ENCODE measurements at places on chromosomes 5 and 9. TPM values are rescaled to one million over a fixed set of nuclear protein-coding genes. Genes with fewer than 3 reads are reported as not detected.

Gene CARD19
- 44.4 TPM for total RNA-seq

GRCh38 chr5:150021491-150022157 is 21.1 kb downstream of the HMGXB3 start:
- H3K27me3 ChIP-seq: no peaks in the 10 kb centered on the region
- H3K4me3 ChIP-seq: no peak overlapping the region
- H3K4me1 ChIP-seq: peaks cover 15% of the 10 kb centered on the region
- DNase-seq: no peak
- peaks cover 55% of the 10 kb centered on the region for H3K36me3 ChIP-seq

DNA sequence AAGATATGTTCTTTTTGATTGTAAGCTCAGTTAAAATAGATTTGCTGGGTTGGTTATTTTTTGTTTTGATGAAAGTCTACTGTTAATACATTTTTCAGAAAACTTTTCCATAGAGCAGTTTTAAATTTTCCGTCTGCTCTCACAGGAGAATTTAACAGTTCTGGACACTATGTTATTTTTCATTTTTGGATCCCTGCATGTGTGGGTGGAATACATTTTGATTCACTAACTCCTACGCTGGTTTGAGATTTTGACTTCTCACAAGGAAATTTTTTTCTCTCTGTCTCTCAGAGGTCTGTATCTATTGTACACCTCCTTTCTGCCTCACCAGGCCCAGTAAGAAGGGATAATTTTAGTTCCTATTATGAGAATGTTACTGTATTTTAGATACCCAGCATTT is 502.4 kb downstream of the CDH10 start:
- H3K4me1 ChIP-seq: no peaks in the 10 kb centered on the region
- no peak for DNase-seq
- H3K4me3 ChIP-seq: no peak overlapping the region
- no peaks in the 10 kb centered on the region for H3K36me3 ChIP-seq

GRCh38 chr5:160494451-160494850 is 72.8 kb downstream of the PTTG1 start:
- no peak overlapping the region for H3K4me3 ChIP-seq
- H3K27me3 ChIP-seq: no peaks in the 10 kb centered on the region
- peak overlapping the region; percentile 2 for H3K27ac ChIP-seq
- peaks cover 31% of the 10 kb centered on the region for H3K4me1 ChIP-seq
- no peak for DNase-seq

Gene UGCG
- 14.2 TPM for total RNA-seq

Gene GALNT12
- 10.2 TPM for total RNA-seq

- H3K4me3 ChIP-seq: no peak overlapping the region
- no peak for DNase-seq
- H3K4me1 ChIP-seq: no peaks in the 10 kb centered on the region
- peaks cover 9% of the 10 kb centered on the region for H3K27me3 ChIP-seq
- no peak overlapping the region for H3K27ac ChIP-seq
These were observed 37.0 kb downstream of the MAMDC2 start for GRCh38 chr9:70080481-70081119.

- no peaks in the 10 kb centered on the region for H3K36me3 ChIP-seq
- no peaks in the 10 kb centered on the region for H3K27me3 ChIP-seq
- no peak overlapping the region for H3K4me3 ChIP-seq
- H3K4me1 ChIP-seq: no peaks in the 10 kb centered on the region
These were observed 369.6 kb downstream of the CYLC2 start for GRCh38 chr9:103364753-103365152.

Measured in activated CD4-positive, alpha-beta T cell treated with anti-CD3 and anti-CD28 coated beads for 36 hours (primary cell).